CD4-positive, alpha-beta T cell treated with Interleukin-2 at 100 ng/mL for 4 hours (primary cell): ENCODE measurements at places on chromosomes 2 and 18.

- DNase-seq = no peak
Measured at GRCh38 chr2:129752686-129753085, 226.8 kb upstream of the RAB6C start.

- no peak for DNase-seq
Measured at GRCh38 chr2:11079136-11079824, 76.0 kb upstream of the SLC66A3 start.

DNA sequence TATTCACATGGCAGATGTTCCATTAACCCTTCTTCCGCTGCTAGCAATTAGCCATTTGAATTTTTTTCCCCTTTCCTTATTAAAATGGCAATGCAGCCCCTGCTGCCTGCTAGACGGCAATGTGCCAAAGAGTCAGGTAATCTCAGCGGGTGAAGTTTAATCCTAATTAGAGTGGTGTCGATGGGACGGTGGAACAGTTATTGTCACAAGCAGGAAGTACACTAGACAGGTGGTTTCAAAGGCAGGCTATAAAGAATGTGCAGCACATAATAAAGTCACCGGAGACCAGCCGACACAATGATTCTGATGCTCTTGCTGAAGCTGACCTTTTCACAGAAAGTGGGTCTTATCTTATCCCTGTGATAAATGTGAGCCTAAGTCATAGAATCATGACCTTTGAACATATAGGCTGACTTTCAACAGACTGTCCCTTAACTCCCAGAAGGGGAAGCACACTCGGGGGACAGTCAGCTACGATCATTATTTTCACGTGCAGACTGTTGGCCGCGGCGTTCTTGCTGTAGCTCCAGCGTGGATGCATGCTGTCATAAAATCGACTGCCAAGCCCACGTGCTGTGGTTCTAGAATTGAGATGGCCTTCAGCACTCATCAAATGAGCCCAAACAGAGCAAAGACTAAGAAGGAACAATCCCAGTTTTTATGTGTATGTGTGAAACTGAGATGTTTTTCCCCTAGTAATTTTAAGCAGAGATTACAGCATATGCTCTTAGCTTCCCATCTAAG is 926.2 kb upstream of the SOX11 start:
- no peak for DNase-seq

DNA sequence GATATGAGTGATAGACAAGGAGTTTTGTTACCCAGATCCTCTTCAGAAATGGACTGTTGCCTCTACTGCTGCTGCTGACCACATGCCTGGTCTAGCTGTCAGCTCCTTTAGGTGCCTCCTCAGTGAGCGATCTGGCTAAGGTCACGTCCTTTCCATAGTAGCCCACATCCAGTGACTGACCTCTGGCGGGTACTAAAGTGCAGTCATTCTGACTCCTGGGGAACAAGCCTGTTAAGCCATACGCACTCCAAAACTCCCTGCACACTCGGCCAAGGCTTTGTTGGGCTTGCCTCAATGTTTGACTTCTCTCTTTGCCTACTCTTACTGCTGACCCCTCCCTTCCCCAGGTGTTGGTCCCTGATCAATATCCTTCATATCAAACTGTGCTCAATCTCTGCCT is 685.2 kb downstream of the IRS1 start:
- no peak for DNase-seq

GRCh38 chr2:37390777-37391176 is 46.3 kb downstream of the QPCT start:
- DNase-seq = no peak

DNA sequence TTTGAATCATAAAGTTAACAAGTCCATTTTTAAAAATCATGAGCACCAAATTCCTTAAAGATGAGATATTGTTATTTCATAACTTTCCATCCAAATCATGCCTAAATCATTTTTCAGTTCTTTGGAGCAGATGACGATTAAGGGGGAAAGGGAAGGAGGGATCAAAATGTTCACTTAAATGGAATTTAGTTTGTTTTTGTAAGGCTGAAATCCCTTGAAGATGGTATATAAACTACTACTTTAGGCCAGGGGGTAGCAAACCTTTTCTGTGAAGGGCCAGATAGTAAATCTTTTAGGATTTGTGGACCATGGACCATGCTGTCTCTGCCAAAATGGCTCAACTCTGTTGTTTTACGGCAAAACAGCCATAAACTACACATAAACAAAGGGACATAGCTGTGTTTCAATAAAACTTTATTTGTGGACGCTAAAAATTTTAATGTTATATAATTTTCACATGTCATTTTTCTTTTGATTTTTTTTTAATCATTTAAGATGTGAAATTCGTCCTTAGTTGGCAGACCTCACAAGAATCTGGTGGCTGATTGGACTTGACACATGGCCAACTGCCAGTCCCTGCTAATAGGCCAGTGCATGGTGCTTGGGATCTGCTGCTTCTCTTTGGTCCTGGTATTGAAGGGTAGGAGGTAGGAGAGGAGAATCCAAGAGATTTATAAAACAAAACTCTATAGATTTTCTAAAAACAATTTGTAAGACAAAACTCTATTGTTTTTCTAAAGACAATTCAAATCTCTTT is 52.0 kb upstream of the RTN4 start:
- DNase-seq = no peak

DNA sequence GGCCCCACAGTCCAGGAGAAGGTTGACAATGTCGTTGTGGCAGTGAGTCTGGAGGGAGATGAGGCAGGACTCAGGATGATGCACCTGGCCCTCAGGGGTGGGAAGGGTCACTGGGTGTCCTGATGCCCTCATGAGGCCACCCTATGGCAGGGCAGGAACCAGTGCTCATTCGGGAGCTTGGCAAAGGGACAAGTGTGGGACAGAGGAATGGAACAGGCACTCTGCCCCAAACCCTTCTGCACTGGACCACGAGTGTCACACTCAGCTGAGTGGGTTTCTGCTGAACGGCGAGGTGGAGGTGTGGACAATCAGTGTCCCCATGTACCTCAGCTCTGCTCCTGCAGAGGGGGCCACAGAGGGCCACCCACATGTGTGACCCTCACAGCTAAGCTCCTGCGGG is 32.0 kb downstream of the ANKMY1 start:
- no peak for DNase-seq

- no peak for DNase-seq
Measured at GRCh38 chr18:59959606-59960005, 59.8 kb downstream of the PMAIP1 start.

DNA sequence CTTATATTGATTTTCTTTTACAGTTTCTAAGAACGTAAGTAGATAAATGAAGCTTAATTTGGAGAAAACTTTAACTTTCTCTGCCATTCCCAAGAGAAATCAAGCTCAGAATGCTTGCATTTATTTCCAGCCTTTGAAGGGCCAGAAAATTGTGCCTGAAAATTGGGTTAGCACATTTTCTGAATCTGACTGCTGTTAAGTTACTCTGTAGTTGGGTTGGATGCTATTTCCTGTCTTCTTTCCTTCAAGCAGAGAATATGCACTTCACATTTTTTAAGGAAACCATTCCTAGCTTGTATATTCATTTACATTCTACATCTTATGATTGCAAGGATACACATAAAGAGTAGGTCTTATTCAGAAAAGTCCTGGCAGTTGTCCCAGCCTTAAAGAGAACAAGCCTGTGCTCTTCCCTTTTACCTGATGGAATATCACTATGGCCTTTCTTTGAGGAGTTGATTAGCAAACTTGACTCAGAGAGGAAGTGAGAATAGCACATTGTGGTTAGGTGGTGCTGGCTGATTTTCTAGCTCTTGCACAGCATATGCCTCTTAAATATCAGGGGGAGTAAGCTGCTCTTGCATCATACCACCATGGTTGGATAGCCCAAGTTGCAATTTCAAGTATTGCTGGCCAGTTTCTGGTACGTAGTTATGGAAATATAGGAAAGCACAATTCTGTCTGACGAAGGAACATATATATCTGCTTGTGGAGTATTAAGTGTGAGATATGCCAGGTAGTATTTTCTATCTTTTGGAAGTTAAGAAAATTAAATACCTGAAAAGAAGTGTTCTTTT is 133.7 kb downstream of the COMMD1 start:
- peak; percentile 23 for DNase-seq

- no peak for DNase-seq
Measured at GRCh38 chr18:24248359-24248758, 109.5 kb downstream of the CABYR start.

- DNase-seq = no peak
Measured at GRCh38 chr2:176637486-176638166, 368.4 kb downstream of the MTX2 start.

DNA sequence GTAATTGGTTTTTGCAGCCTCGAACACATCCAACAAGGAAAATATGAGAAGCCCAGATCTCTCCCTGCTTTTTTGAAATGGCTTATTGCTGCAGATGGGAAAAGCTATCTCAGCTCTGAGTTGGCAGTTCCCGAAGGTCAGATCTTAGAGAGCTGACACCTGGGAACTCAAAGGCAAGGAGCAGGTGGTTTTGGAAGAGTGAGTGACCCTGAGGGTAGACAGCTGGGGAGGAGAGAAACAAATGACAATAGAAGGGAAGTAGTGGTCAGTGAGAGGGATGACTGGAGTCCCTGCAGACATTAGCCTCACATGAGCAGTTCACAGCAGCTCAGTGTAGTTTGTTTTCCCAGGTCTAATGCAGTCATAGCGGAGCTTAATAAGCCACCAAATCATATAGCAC is 317.9 kb downstream of the STK39 start:
- DNase-seq = no peak

DNA sequence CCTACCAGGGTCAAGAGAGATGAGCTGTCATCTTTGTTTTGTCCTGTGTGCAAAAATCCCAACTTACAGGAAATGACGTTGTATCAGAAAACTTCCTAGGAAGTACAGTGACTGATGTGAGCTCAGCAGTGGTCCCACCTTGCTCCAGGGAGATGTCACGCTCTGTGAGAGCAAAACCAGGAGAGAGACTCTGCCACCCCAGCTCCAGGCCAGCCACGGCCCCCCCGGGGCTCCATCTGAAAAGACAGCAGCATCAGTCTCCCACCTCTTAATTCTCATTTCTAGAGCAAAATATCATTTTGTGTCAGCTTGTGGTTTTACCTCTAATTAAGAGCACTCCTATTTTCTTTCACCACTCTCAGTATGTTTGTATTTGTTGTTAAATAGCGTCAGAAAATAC is 57.5 kb downstream of the MYL12B start:
- DNase-seq = no peak

- no peak for DNase-seq
Measured at GRCh38 chr2:204635478-204635877, 90.2 kb downstream of the PARD3B start.

DNA sequence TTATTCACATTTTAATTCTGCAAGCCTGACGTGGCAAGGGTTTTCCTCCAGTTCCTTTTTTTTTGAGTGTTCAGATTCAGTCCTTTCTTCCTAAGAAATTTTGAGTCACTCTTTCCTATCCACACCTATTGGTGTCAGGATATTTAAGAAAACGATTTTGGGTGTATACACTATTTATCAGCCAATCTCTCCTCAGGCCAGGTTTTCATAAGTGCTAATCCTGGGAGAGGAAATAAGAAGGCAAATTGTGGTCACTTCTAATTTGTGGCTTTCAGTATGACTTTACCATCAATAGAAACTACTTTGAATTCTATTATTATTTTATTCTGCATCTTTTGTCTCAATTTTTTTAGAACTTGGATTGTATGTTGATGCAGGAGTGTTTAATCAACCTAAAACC is 174.4 kb downstream of the DSEL start:
- no peak for DNase-seq

- no peak for DNase-seq
Measured at GRCh38 chr2:170229744-170230143, 51.8 kb downstream of the MYO3B start.

DNA sequence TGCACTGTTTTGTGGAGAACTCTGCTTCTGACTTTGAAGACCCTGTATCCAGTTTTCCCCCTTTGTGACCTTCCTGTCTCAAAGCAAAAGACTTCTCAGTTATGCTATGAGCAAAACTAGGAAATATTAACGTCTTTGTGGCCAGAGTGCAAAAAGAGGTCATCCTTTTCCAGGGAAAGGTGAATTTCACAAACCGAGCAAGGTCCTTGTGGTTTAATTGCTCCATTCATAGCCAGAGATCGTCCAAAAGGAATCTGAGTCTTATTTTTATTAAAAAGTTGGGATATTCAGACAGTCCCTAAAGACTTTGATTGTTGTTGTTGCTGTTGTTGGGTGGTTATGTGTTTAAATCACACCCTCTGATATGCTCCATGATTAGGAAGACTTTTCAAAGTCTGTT is 77.4 kb downstream of the NAB1 start:
- no peak for DNase-seq

DNA sequence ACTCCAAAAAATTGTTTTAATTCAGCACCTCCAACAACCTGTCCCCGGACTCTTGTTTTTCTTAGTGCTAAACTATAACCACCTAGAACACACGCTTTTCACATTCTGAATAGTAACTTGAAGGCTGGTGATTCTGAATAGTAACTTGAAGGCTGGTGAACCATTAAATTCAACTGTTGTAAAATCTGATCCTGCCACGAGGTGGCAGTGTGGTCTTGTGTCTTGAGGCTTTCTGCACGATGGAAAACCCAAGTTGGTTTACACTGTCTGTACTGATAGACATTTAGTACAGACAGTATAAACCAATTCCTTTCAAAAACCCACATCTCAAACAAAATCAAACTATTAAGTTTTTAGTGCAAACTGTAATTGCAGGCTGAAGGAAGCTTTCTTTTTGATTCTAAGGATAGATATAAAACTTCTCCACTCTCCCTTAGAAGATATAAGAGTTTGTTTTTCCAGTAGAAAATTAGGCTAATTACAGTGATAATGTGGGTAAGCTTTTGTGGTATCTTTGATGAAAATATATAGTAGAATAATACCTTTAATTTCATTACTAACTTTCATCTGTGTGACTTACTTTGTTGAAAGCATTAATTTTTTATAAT is 57.6 kb downstream of the VAPA start:
- peak; percentile 77 for DNase-seq

DNA sequence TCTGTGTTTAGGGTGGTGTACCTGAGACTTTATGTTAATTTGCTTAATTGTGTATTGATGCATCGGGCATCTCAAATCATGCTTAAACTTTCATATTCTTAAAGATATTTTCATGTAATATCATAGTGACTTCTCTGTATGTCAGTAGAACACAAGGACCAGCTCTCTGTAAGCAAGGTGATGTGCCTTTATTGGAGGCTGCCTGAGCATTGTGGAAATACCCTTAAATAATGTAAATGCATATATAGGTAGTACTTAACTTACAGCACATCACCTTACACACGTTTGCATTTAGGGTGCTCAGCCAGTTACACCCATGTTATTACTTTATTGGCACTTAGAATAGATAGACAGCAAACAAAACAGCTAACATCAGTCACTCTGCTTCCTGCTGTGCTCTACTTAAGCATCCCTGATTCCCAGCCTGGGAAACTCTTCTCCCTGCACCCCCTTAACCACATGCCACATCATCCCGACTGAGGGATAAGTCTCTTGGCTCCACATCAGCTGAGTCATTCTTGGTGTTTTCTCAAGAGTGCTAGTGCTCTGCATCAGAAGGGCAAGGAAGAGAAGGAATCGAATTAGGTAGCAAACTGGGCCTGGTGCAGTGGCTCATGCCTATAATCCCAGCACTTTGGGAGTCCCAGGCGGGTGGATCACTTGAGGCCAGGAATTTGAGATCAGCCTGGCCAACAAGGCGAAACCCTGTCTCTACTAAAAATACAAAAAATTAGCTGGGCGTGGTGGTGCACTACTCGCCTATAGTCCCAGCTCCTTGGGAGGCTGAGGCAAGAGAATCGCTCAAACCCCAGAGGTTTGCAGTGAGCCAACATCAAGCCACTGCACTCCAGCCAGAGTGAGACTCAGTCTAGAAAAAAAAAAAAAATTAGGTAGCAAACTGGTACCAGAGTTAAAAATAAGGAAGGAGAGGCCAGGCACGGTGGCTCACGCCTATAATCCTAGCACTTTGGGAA is 108.7 kb downstream of the MAP3K20 start:
- DNase-seq = no peak
